Uterus (tissue), 4 donors: ENCODE measurements at places on chromosomes 13 and 19. TPM values are rescaled to one million over a fixed set of nuclear protein-coding genes. Genes with fewer than 3 reads are reported as not detected.

DNA sequence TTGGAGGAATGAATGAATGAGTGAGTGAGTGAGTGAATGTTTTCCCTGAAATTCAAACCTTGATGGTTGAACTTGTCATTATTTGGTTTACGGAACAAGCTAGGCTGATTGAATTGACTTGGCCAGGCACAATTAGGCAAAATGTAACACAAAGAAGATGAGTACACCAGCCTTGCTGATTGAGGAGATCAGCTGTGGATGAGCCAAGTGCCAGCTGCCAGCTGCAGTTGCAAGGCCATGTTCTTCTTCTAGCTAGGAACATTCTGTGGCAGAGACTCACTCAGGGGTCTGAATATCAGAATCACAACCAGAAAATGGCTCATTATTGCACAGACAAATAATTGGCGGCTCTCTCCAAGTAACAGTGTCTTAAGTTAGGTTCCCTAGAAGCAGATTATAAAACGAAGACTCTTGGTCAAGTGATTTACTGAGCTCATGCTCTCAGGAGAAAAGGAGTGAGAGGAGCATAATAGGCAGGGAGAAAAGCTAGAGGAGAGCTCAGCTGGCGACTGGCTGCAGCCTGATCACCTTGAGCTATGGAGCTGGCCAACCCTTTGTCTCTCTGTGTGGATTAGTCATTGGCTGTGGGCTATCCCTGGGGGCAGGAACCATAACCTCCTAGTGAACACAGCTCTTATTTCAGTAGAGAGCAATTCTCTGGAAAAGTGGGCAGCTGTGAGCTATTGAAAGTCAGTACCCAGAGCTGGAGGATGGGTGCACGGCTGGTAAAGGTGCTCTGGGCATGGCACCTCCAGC, 225.3 kb upstream of the SERP2 start:
- H3K27ac ChIP-seq = no peak overlapping the region
- no peaks in the 10 kb centered on the region for H3K27me3 ChIP-seq
- no peak for DNase-seq
- no peaks in the 10 kb centered on the region for H3K4me1 ChIP-seq

DNA sequence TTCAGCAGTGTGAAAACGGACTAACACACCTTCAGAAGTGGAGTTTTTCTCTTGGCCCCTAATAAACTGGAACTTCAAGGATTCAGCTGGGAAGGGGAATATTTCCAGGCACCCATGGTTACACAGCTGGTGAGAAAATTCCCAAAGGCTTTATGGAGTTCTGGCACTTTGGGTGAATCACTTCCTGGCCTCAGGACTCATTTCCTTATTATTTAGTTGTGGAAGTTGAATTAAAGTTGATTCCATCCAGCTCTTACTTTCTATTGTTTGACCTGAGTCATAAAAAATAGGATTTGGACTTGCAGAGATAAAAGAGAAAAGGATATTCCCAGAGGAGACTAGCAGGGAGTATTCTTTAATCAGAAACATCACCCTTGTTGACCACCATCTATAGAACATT, 882.1 kb downstream of the UQCRFS1 start:
- H3K27me3 ChIP-seq = no peaks in the 10 kb centered on the region
- no peaks in the 10 kb centered on the region for H3K4me1 ChIP-seq
- H3K27ac ChIP-seq = no peak overlapping the region

GRCh38 chr19:46016426-46017094, 6.3 kb downstream of the PGLYRP1 start:
- H3K27ac ChIP-seq = peak overlapping the region; percentile 22
- DNase-seq = peak; percentile 71

DNA sequence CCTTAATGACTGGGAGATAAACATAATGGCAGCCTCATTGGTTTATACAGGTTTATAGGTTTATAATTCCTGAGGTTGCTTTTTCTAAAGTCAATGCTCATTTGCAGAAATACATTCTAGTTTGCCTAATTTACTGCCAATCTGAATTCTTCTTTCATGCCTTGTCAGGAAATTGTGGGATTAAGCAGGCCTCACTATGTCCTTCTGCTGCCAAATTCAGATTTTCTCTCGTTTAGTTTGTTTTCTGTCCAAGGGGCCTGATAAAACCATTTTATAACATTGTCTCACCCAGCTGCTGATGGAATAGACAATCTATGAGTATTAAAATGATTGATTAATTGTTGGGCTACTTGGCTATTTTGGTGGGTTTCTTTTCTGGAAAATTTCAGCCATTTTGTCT, 42.4 kb upstream of the OBI1 start:
- H3K4me1 ChIP-seq = no peaks in the 10 kb centered on the region
- H3K27me3 ChIP-seq = no peaks in the 10 kb centered on the region
- H3K4me3 ChIP-seq = no peak overlapping the region

GRCh38 chr13:22286338-22286737, 615.5 kb downstream of the FGF9 start:
- no peaks in the 10 kb centered on the region for H3K4me1 ChIP-seq
- DNase-seq = no peak
- H3K27ac ChIP-seq = no peak overlapping the region

Gene TNFSF13B
- total RNA-seq = 2.1 TPM

DNA sequence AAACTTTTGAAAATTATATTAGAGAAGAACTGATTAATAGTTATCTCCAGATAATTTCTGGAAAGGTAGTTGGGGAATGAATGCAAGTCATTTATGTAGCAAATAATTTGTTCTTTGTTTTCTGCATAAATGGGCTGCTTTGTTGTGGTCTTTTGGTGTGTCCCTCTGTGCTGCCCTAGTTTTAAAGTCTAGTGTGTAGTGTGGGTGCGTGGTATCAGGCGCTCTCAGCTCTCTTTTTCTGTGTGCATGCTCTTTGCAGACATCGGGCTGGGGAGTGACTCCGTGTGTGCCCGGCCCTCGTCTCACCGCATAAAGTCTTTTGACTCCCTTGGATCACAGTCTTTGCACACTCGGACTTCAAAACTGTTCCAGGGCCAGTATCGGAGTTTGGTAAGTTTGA, 94.5 kb downstream of the ARHGEF7 start:
- no peak overlapping the region for H3K4me3 ChIP-seq
- DNase-seq = no peak
- H3K36me3 ChIP-seq = no peaks in the 10 kb centered on the region
- no peaks in the 10 kb centered on the region for H3K27me3 ChIP-seq
- peaks cover 2% of the 10 kb centered on the region for H3K4me1 ChIP-seq

- H3K36me3 ChIP-seq = no peaks in the 10 kb centered on the region
- no peaks in the 10 kb centered on the region for H3K27me3 ChIP-seq
- H3K4me1 ChIP-seq = no peaks in the 10 kb centered on the region
- no peak overlapping the region for H3K4me3 ChIP-seq
Observed at GRCh38 chr19:35408284-35409171, 37.7 kb downstream of the GPR42 start.

- H3K36me3 ChIP-seq = no peaks in the 10 kb centered on the region
- no peak overlapping the region for H3K27ac ChIP-seq
- no peaks in the 10 kb centered on the region for H3K4me1 ChIP-seq
- no peaks in the 10 kb centered on the region for H3K27me3 ChIP-seq
Observed at GRCh38 chr13:88217372-88217771, 546.2 kb downstream of the SLITRK5 start.
